Stimulated activated naive CD4-positive, alpha-beta T cell treated with Interleukin-2 at 50 U/mL for 16 hours (primary cell): ENCODE measurements at places on chromosomes 16 and 17.

DNA sequence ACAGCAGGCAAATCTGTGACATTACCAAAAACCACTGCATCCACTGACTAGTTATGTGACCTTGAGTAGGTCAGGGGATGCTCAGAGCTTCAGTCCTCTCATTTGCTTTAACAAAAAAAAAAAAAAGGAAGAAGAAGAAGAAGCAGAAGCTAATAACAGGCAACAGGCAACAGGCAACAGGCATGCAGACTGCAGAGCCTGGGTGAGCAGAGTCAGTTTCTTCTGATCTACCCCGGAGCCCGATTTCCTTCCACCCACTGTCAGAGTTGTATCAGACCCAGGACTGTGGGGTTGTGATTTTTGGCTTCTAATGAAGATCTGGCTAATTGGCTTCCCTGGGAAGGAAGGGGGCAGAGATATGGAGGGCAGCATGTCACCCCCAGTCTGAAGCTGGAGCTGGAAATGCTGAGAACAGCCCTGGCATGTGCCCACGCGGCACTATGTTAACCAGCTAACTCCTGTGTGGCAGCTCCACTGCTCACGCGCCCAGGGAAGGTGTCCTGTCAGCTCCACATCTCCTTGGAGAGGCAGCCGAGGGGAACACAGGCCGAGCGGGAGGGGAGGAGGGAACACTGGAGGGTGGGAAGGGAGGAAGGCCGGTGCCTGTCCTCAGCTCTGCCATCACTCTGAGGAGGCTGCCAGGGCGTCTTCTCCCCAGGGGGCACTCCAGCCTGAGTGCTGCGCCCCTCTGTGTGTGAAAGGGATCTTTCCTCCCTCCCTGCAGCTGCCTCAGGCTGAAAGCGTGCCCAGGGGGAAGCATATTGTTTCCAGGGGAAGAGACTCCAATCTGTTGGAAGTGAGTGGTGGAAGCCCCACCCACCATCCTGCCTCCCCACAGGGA is 17.6 kb downstream of the SRCIN1 start:
- no peak for DNase-seq

- DNase-seq = no peak
These were observed 3.3 kb downstream of the HOXB1 start for GRCh38 chr17:48527547-48527932.

- DNase-seq = no peak
These were observed 3.7 kb upstream of the SEC14L1 start for GRCh38 chr17:77137111-77137510.

DNA sequence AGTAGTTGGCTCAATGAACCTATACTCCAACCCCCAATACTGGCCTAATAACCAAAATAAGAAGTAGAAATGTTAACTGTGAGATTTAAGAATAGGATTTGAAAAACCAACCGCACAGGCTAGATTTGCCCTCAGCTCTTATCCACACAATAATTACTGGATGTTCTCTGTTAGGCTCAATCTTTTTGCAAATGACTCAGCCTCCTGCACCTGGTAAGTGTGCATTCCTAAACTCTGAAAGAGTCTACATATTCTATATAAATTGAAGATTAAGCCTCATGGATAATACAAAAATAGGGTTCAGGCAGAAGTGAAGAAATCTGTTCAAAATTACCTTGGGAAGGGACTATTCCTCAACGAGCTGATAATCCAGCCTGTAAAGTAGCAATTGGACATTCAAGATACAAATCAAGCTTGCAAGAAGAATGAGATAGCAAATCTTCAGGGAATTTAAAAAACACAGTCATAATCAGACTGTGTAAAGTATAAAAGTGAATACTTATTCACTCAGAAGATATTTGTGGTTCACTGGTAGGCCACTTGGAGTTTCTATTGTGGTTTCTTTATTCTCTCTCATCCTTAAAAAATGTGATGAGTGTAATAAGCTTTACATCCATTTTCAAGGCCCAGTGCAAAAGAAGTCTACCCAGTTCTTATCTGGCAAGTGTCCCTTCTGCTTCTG is 931.9 kb upstream of the SOX9 start:
- DNase-seq = no peak

GRCh38 chr17:32341857-32342602 is at the start of gene C17orf75:
TSS of gene C17orf75 (minus strand) at chr17:32342173. CDS start at chr17:32342139, 34 bp downstream.
- peak; percentile 76 for DNase-seq

DNA sequence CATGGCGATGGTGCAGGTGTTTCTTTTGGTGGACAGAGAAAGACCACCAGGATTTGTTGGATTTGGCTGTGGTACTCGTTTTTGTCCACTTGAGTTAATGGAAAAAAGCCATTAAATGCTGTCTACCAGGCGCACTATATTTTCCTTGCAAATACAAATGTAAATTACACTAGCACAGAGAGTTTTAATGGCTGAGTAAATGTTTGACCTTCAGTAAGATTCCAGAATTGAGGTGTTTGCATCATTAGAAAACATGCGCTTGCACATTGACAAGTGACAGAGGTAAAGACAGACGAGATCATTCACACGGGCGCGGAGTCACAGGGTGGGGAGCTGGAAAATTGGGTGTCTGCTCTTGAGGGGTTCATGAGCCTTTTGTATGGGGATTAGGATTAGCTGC is 53.5 kb upstream of the AKTIP start:
- DNase-seq = no peak

GRCh38 chr16:74201576-74201975 is 95.0 kb upstream of the PSMD7 start:
- DNase-seq = no peak

DNA sequence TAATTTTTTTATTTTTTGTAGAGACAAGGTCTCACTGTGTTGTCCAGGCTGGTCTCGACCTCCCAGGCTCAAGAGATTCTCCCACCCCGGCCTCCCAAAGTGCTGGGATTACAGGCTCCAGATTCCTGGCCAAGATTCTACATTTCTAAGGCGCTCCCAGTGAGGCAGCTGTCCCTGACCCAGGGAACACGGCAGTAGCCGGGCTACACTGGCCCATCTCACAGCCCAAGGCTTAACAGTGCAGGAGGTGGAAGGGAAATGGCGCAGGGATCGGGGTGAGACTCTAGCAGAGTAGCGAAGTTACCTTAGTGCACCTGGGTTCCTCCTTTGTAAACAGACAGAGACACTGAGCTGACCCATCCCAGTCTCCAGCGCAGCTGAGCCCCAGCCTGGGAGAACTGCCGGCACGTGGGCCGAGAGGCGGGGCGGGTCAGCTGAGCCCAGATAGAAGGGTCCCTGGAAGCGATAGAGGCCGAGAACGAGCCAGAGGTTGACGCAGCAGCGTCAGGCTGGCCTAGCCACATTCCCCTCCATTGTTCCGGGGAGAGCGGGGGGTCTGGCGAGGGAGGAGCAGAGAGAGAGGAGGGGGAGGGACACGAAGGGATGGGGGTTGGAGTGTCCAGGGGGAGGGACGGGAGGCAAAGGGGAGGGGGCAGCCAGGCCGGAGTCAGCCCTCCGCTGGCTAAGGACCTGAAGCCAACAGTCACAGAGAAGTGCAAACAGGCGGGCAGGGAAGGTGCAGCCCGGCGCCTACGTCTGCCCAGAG is 2.5 kb downstream of the CARHSP1 start:
- no peak for DNase-seq

- DNase-seq = no peak
These were observed 3.2 kb upstream of the SAMD14 start for GRCh38 chr17:50133028-50133768.

DNA sequence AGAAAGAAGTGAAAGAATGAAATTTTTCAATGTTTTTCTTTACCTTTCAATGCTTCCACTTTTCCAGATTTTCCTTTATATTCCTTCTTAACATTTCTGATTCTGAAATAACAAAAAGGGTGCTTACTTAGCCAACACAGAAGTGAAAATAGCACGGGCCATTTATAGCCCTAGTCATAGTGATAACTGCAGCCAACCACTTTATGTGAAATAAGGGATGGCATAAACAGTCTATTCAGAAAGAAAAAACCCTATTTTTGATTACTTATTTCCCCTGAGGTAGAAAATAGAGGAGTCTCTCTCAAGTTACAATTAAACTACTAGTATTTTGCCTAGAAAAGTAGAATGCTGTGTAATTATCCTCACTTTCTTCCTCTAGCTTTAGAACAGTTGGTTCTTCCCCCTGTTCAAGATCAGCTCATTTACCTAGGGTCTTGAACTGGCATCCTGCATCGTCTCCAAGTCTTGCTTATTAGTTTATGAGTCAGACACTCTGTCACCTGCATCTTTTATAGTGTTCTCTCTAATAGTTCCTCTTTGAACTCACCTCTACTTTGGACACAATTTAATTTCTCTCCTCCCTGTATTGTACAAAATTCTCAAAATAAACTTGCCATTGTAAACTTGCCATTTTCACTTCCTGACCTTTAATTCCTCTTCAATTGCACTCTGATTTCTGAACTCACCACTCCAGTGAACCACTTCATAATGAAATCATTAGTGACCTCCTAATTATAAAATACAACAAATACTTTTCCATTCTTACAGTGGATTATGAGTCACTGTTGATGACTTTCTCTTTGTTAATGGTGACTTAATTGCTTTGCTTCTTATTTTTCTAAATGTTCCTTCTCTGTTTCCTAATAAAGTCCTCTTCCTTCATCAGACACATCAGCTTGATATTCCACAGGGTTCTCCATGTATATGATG is 23.6 kb downstream of the ABCA6 start:
- no peak for DNase-seq

GRCh38 chr16:67238278-67238575 is 9.1 kb downstream of the FHOD1 start:
- no peak for DNase-seq

GRCh38 chr16:23914946-23915530 is 79.3 kb downstream of the PRKCB start:
- DNase-seq = no peak
